ENCODE measurements at places on chromosomes 11 and 22.

DNA sequence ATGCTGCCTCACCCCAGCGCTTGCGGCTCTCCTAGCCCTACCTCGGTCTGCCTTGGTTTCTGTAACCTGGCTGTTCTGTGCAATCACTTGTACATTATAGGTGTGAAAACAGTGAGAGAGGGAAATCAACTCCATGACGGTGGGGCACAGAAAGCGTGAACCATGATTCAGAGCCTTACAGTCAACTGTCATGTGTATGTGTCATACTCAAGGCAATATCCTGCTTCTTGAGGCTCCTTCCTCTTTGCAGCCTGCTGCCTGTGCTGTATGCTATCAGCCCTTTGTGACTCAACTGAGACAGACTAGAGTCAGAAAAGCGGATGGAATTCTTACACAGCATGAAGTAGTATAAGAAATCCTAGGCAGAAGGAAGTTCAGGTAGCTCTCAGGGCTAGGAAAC, 2.1 kb downstream of the NRIP3 start:
- DNase-seq = peak; percentile 45

GRCh38 chr11:19864141-19865140, 151.8 kb downstream of the NAV2 start:
- DNase-seq = no peak

DNA sequence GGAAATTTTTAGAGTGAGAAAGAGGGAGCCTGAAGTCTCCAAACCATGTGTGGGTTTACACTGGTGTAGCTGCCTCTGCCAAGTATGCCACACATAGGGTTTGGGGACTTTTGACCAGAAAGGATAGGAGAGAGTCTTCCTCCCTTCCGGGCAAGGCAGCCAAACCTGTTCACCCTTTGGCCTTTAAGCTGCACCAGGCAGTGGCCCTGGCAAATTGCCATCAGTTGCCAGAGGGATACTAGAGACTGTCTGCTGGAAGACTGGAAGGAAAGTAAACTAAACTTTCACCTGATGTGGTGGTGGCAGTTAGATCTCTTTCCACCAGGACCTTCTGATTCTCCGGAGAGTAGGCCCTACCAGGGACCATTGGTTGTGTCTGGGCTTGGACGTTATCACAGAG, 1263.2 kb downstream of the FAM181B start:
- DNase-seq = no peak

- DNase-seq = no peak
Observed at GRCh38 chr11:45984192-45984591, 61.7 kb downstream of the LARGE2 start.

DNA sequence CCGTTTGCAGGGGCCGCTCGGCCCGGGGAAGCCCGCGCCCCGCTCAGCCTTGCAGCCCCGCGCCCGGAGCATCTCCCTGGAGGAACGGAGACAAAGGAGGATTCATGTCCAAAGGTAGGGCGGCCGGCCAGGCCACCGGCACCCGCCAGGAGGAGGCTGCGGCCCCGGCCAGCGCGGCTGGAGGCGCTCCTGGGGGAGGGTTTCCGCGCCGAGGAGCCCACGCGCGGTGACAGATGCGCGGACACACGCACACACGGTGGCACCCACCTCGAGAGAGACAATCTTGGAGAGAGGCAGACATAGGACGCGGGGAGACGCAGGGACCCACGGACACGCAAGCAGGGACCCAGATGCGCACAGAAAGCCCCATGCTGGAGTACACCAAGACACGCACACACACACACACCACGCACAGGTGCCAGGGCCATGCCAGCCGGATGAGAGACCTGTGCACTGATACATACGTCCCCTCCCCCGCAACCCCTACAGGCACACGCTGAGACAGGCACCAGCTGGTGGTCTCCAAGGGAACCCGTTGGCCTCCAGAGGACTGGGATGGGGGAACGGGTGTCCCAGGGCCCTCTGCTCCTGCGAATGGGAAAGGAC, 7.8 kb downstream of the SEPTIN3 start:
- DNase-seq = no peak

GRCh38 chr22:41951898-41952474, at the start of gene SMIM45:
TSS of gene SMIM45 (plus strand) at chr22:41952150.
- no peak for DNase-seq

DNA sequence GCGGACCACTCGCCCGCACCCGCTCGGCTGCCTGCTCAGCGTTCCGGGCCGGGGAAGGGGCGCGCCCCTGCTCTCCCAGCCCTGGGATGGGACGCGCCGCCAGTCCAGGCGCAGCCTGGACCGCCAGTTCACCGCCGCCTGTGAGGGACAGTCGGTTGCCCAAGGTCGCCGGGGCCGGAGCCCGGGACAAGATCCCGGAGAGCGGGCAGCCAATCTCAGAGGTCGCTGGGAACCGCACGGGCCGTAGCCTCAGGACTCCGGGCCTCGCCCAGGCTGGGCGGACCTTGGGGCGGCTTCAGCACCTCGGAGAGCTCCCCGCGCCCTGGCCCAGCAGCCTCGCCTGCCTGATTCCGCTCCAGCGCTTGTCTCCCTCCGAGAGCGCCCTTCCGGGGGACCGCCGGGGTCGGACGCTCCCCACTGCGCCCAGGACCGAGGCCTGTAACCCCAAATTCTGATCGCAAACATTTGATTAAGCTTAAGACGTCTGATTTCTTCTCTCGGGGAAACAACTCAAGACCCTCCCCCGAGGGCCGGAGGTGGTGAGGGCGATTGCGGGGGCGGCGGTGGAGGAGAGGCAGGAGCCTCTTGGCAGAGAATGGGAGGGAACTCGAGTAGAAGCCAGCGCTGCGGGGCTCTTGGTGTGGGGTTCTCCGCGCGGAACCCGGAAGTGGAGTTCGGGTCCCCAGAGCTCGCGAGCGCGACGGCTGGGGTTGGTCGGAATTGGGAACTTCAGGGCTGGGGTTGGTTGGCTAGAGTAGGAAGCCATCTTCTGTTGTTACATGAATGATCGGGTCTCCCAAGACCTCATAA, 1.1 kb upstream of the CHRM4 start:
- DNase-seq = no peak

DNA sequence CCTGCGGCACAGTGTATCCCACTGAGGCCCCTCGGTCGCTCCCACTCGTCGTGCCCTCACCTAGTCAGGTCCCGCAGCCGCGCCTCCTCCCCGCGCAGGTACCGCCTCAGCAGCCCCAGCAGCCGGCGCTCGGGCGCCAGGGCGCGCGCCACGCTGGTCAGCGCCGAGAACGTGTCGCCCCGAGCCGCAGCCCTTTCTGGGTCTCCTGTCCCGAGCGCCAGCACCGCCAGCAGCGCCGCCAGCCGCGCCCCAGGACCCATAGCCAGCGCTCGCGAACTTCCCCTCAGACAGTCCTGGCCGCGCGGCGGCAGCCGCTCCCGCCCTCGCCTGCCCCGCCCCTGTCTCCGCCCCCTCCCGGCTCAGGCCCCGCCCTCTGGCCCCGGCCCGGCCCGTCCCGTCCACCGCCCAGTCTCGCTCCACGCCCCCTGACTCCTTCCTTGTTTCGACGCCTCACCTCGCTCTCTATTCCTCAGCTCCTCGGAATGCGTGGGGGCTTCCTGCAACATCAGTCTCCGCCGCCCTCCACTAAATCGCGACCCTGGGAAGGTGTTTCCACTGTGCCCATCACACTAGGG, at the start of gene P4HA3:
Gene P4HA3 (minus strand): TSS at position 289 of the 575 bp plus-strand sequence. CDS start 29 bp downstream, at position 260.
- DNase-seq = no peak

DNA sequence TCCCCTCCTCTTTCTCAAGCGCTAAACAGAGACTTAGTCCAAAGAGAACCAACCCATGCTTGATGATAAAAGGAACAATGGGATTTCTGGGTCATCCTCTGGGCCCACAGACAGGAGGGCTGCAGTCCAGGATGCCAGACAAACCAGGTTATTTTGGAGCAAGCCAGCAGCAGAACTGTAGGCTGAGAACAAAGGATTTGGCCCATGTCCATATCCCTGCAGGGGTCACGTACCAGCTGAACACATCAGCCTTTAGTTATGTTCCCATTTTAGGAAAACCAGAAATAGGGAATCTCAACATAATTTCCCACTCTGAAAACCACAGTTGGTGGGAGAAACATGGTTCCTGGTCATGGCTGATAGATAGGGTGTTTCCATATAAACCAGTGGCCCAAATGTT, 533.6 kb upstream of the CADM1 start:
- no peak for DNase-seq

DNA sequence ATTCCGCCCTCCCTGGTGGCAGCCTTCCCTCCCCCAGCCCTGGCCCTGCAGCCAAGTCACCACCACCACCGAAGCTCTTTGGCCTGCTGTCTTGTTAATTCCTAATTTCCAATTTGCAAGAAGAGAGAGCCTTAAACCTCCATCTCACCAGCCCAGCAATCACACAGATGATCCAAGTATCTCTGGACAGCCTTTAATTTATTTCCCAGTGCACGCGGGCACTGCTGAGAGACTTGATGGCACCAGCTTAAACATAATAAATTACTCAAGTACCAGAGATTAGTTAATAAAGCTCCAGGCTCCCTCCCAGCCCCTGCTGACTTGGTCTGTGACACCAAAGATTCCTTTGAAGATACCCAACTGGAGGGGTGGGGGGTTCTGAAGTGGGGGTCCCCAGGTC, 494.7 kb downstream of the BUD13 start:
- no peak for DNase-seq

- DNase-seq = no peak
Observed at GRCh38 chr22:20086763-20087162, 6.7 kb downstream of the DGCR8 start.

GRCh38 chr11:45141631-45142030, 4.8 kb upstream of the PRDM11 start:
- no peak for DNase-seq
